SHP77 (cell line): ENCODE measurements at places on chromosomes 2 and 18.

GRCh38 chr2:207930747-207931146 is 94.6 kb downstream of the PLEKHM3 start:
- peak; percentile 98 for DNase-seq

GRCh38 chr2:213015387-213016165 is 135.8 kb downstream of the IKZF2 start:
- no peak for DNase-seq

DNA sequence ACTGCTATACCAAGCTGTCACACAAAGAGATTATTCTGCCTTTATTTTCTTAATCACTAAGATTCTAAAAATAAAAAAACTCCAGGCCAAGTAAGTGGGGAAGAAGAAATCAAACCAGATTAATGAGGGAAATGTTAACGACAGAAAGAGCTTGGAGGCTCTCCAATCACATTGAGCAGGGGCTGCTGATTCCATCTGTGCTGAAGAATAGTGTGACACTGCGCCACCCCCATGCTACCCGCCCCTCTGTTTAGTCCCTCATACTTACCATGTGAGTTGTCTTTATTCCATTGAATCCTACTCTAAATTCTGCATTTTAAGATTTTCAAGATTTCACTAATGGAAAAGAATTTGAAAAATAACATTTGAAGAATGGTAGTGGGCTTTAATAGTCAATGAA is 998.0 kb upstream of the CDH2 start:
- DNase-seq = no peak

GRCh38 chr2:49444005-49444404 is 289.7 kb upstream of the FSHR start:
- no peak for DNase-seq

DNA sequence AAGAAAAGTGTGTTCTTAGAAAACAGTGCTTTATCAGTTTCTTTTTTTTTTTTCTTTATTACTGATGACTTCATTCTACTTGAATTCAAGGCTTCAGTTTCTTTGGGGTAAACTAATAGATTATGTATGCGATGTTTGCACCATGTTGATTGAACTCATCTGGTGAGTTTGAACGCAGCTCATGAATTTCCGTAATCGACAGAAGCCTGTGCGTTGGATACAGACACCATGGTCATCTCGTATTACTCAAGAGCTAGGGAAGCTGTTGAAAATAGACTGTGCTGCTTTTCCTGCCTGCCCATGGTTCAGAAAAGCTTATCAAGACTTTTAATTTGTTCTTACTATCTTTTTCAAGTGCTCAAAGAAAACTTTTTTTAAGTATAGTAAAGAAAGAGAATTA is 185.5 kb upstream of the NRP2 start:
- no peak for DNase-seq

DNA sequence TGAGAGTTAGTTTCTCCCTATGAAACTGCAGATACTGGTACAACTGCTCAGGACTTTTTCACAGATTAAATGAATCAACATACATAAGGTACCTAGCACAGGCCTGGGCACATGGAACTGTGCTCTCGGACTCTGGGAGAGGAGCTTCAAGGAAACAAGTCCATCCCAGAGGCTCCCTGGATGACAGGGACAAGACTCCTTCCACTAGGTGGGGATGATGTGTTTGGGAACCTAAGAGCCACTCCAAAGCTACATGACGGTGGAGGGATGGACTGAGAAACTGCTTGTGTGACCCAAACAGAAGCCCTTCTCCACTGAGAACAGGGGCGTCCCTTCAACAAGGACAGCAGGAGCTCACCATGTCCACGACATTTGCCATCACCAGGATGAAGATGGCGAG is 37.1 kb downstream of the CENPO start:
- DNase-seq = peak; percentile 18

DNA sequence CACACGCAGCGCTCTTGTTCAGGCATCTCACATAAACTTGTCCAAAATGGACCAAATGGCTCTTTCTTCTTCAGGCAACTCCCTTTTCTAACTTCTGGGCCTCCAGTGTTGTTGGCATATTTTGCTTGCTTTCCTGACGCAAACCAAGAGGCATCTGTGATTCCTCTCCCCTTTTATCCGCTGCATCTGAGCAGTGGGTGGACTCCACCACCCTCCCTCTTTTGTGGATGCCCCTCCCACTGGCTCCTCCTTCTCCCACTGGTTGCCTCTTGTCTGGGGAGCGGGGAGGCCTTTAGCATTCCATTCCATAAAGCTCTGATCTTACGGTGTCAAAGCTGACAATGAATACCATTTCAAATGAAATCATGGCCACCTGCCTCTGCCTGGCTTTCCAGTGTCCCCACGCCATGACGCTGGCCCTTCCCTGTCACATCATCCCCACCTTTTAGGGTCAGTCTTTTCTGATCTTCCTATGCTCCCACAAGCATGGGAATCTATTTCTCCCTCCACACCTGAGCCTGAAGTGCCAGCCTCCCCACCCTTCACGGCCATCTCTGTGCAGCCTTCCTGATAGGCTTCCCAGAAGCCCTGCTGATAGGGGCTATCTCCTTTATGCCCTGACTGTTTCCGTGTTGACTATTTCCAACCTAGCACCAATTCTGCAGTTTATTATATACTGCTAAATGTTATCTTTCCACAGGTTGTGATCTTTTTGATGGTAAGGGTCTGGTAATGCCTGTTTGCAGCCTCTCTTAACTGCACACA is 51.5 kb downstream of the RPL37A start:
- DNase-seq = no peak
